A549 (cell line): ENCODE measurements at places on chromosomes 7 and 10.

DNA sequence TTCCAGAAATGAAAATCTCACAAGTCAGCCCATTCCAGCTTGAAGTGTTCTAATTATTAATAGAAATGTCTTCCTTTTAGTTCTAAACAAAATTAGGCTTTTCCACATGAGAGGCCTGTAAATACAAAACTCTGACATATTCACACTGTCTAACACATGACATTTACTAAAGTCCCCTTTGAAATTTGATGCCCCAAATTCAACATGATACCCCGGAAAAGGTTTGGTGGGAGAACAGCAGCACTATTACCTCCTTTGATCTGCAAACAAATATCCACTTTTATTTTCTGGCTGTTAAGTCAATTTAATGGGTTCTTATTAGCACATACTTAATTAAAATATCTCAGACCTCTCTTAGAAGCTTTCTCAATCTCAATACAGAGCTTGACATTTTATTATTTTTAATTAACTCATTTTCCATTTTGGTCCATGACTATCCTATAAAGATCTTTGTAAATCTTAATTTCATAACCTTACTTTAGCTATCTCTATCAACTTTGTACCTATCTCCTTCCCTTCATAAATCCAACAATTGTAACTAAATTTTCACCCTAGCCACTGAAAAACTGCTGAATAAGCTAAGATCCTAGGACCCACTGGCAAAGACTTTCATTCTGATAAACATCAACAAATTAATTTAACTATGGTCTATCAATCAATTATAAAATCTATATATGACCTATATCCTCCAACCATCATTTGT, 63.2 kb downstream of the USP6NL start:
- DNase-seq, result no peak

DNA sequence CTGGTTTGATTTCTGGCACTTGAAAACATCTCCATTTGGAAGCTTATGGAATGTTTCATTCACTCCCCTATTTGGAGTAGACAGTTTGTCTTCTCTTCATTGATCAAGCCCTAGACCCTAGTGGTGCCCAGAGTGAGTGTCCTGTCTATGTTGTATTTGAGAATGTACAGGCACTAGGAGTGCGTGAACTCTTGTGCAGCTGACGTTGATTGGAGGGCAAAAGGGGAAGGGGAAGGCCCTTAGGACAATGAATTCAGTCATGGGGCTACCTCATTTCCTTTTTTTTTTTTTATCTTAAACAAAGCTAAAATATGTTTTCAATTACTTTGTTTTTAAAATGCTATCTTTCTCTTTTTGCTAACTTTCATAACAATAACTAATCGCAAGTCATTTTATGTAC, 66.5 kb downstream of the ADD3 start:
- DNase-seq, result no peak

DNA sequence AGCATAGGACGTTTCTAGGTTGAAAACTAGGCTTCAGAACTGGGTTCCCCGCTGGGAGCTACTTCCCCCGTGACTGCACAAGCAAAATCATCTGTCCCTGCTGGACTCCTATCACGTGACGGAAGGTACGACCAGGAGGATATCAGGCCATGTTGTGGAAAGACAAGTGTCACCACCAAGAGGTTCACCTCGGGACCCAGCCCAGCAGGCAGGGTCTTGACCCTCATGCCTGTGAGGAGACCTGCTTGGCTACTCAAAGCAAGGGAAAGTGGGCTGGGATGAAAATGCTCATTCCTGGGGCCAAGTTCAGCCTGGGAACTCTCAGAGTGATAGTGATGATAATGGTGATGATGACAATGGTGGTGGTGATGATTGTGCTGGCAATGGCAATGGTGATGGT, 32.3 kb upstream of the DPYSL4 start:
- no peak for DNase-seq

DNA sequence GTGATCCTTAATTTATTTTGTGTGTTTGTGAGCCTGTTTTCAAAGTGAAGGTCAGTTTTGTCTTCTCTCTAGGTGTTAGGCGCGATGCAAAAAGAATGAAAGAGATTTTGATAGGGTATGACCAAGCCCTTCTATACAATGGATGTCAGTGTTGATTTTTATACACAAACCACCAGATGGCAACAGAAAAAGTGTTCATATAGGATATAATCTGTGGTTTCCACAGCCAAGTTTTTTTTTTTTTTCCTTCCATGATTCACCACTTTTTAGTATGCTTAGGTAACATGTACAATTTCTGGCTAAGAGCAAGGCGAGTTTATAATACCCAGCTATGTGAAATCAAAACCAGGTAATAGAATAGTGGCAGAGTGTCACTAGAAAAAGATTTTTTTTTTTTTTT, 8.1 kb downstream of the SDK1 start:
- no peak for DNase-seq

GRCh38 chr7:140027858-140028257, 34.9 kb downstream of the PARP12 start:
- DNase-seq, result no peak

DNA sequence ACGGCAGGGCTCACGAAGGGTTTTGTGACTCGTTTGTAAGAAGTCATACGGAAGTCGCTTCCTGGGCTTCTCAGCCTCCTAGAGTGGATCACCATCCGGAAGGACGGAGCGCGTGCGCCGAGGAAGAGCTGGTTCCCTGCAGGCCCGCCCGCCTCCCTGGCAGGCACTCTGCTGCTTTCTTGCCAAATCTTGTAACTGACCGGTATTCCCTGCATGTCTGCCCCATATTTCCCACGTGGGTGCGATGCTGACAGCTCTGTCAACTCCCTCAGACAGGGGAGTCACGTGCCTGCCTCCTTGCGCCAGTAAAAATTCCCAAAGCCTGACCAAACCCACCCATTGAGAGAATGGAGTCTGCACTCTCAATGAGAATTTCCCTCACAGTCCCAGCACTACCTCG, 12.7 kb downstream of the SHH start:
- no peak for DNase-seq

GRCh38 chr7:74544706-74545469, 91.2 kb downstream of the GTF2IRD1 start:
- DNase-seq, result peak; percentile 76

DNA sequence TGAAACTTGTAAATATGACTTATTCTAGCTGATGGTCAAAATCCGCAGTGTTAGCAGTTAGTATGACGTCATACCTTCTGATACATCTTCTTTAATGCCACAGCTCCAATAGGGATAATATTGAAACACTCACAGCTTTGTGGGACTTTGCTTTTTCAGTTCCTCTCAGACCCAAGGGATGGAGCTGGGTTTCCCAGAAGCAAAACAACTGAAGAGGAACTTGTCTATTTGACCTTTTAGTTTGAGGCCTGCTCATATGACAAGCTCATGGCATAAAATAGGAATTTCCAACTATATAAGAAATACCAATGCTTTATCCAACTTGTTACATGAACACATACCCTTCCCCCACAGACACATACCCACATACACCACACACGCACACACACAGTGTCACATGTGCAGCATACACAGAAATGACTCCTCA, 31.6 kb upstream of the C10orf67 start:
- DNase-seq, result no peak

DNA sequence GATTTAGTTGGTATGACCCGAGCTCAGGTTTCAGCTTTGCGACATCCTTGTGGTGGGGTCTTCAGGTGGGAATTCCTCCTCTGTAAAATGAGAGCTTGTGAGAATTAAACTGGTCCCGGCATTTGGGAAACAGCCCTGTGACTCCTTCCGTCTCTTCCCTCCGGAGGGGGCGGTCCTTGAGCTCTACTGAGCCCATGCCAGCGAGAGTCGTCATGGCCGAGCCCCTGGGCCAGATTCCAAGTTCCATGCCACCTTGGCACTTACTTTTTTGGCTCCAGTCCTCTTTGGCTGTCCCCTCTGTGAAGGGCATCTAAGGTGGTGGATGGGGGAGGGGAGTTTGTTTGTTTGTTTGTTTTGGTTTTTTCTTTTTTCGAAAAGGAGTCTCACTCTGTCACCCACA, 47.6 kb downstream of the GTF2IRD1 start:
- no peak for DNase-seq

GRCh38 chr7:116717137-116717536, 45.1 kb downstream of the MET start:
- no peak for DNase-seq

GRCh38 chr10:124913167-124913566, 28.8 kb upstream of the ZRANB1 start:
- no peak for DNase-seq

DNA sequence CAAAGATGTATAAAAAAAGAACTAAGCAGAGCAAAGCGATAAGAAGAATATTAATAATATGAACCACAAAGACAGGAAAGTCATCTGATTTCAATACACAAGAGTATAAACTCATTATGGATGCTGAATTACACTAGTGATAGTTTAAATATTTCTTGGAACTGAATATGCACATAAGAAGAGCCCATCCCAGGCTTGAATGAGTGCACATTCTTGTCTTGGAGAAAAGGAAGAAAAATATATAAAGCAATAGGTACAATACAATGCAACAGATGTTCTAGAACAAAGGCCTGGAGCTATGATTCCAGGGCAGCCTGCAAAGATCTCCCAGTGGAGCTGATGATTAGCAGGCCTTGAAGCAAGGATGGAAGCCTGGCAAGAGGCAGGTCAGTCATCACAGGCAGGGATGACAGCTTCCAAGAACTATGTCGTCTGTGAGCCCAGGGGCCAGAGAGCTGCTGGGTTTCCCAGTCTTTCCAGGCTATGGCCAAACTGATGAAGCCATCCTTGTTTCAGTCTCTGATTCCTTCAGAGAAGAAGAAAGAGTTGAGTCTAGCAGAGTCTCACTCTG, 277.6 kb downstream of the KCNMA1 start:
- no peak for DNase-seq

DNA sequence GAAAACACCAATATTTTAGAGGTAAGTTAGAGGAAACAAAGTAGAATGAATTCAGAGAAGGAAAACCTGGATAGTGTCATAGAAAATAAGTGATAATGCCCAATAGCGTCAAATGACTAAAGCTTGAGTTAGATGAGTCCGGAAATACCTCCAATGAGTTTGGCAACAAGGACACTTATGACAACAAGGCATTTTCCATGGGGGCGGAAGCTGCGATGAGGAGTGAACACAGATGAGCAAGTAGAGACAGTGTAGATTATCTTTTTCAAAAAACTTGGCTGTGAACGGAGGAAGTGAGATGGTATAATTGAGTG, 383 bp upstream of the R3HCC1L start:
- no peak for DNase-seq

DNA sequence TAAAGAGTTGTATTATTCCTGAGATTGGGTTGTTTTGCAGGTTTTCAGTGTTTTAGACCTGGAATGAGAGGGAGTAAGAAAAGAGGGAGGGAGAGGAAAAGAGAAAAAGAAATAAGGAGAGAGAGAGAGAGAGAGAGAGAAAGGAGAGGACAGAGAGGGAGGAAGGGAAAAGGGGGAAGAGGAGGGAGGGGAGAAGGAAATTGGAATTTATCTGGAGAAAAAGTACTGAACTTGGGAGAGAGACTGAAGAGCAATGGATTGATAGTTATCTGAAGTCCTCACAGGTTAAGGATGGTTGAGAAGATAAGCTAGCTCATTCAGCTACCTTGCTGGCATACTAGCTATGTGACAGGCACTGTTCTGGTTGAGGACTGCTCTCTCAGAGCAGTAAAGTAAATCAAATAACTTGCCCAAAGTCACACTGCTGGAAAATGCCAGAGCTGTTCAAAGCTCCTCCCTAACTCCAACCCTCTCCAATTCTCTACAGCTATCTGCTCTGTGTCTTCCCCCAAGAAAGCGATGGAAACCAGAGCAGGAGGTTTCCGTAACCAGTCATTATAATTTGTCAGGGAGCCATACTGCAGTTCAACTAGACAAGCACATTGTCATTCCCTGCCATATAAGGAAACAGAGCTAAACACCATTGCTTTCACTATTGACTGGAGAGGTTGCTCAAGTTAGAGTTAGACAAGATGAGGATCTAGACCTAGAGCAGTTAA, 10.7 kb downstream of the CALD1 start:
- DNase-seq, result no peak

- no peak for DNase-seq
These were observed 824 bp downstream of the RELN start for GRCh38 chr7:103988468-103989199.

DNA sequence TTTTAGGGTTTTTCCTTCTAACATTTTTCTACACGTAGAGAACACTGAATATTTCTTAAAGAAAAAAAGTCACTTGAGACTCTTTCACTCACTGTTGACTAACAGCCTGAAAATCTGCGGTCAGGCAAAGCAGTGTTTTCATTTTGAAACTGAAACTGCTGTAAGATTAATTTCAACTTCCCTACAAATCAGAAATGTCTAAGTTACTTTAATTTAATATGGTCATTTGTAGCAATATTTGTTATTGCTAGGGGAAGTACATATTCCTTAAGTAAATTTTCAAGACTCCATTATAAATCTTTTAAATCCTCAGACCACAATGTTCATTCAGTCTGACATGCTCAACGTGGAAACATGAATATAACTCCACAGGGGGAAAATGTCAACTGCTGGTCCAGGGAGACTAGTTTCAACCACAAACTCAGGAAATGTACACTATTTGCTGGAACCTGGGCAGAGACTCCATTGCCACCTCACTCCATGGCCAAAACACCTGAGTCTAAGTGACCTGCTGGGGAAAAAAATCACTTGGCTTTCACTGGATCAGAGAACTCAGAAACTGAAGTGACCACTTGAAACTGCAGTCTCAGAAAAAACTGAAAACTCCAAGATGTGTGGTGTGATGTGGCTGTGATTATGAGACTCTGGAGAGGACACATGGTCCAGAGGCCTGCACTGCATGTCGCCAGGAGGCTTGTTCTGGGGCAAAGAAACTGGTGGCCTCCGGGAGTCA, 161.2 kb downstream of the TAX1BP1 start:
- no peak for DNase-seq

DNA sequence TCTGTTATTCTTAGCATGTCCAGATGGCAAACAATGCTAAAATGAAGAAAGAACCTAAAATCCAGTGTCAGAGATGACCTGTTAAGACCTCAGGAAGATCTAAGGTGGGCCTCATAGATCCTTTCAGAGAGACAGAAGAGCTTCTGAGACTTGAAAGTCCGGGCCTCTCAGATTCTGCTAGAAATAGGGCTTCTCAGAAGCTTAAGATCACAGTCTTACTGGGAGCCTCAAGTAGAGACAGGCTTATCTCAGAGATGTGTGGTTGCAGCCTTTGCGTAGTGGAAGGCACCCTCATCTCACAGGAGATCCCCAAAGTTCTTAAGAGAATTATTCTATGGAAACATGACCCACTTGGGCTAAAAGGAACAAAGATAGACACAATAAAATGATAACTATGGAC, 642.8 kb downstream of the TNS3 start:
- DNase-seq, result no peak

GRCh38 chr7:132200141-132200540, 376.1 kb downstream of the PLXNA4 start:
- no peak for DNase-seq

DNA sequence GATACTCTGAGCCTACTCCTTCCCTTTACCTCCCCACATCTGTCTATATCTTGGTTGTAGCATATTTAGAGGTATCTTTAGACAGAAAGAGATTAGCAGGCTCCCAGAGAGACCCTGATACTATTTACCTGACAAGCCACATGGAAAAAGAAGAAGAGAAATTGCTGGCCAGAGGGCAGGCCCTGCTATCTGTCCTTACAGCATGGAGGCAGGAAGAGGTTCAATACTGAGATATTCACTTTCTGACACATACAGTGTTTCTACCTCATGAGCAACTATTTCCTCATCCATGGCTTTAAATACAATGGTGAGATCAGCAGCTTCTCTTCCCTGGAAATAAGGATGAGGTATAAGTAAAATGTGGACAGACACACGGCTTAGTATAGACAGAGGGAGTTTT, 33.9 kb upstream of the TSPAN13 start:
- DNase-seq, result peak; percentile 21
